ENCODE measurements at places on chromosomes 6 and 20. TPM values are rescaled to one million over a fixed set of nuclear protein-coding genes. Genes with fewer than 3 reads are reported as not detected.

Gene TMC2
- total RNA-seq: not detected

Gene AGPAT4
- 4.1 TPM for total RNA-seq

Gene TUBB2B
- total RNA-seq: not detected

Gene DDO
- total RNA-seq: not detected

Gene KIF25
- not detected for total RNA-seq

Gene SLA2
- total RNA-seq: 109 TPM

Gene LPIN3
- total RNA-seq: 1.5 TPM

Data from activated CD8-positive, alpha-beta memory T cell treated with anti-CD3 and anti-CD28 coated beads, Interleukin-2, amount 10 ng/mL, durations not matched to agents 7 days and 5 days (primary cell).